Liver (tissue), 10 donors: ENCODE measurements at places on chromosomes 5 and 9. TPM values are rescaled to one million over a fixed set of nuclear protein-coding genes. Genes with fewer than 3 reads are reported as not detected.

GPR150 gene
- total RNA-seq = 0.08 TPM

ACER2 gene
- total RNA-seq = 2.0 TPM

SPOCK1 gene
- total RNA-seq = 0.17 TPM

CDHR2 gene
- total RNA-seq = 21.8 TPM

- peaks cover 25% of the 10 kb centered on the region for H3K4me1 ChIP-seq
- no peaks in the 10 kb centered on the region for H3K36me3 ChIP-seq
- H3K27ac ChIP-seq = peak within 1 kb of the TSS; percentile 66
- DNase-seq = no peak
- no peak within 1 kb of the TSS for H3K4me3 ChIP-seq
These were observed at the start of gene FUT7 for GRCh38 chr9:137031904-137032640. Gene FUT7, minus strand, starts transcription at chr9:137032088. Its CDS starts 97 bp downstream, at chr9:137031991.

- peaks cover 6% of the 10 kb centered on the region for H3K4me1 ChIP-seq
- DNase-seq = no peak
- no peaks in the 10 kb centered on the region for H3K36me3 ChIP-seq
- H3K27me3 ChIP-seq = no peaks in the 10 kb centered on the region
These were observed 135.1 kb downstream of the SIL1 start for GRCh38 chr5:139062910-139063663.

DNA sequence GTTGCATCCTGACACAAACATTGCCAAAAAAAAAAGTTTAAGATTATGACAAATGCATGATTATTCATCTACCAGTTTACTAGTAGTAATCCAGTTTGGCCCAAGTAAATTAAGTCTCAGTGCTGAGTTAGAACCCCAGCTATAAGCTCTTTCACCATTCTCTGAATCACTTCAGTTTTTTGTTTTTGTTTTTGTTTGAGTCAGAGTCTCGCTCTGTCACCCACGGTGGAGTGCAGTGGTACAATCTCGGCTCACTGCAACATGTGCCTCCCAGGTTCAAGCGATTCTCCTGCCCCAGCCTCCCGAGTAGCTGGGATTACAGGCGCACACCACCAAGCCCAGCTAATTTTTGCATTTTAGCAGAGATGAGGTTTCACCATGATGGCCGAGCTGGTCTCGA lies 1.5 kb upstream of the PCYOX1L start:
- H3K27ac ChIP-seq = no peak overlapping the region
- DNase-seq = no peak
- H3K36me3 ChIP-seq = no peaks in the 10 kb centered on the region
- H3K27me3 ChIP-seq = no peaks in the 10 kb centered on the region

DNA sequence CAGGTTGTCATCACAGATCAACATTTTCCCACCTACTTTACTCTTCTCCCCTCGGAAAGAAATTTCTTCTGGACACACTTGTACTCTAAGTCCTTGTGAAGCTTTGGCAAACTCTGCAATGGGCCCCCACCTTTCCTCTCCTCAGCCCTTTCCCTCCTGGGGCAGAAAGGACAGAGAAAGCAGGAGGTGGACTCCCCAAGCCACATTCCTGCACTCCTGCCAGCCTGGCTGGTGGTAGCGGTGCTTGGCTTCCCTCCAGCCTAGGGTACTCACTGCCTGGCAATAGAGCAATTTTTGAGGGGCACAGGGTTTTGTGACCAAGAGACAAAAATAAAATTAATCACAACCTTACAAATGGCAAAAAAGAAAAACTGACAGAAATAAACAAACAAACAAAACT lies 451.4 kb downstream of the ZSWIM6 start:
- no peak for DNase-seq
- H3K4me3 ChIP-seq = no peak overlapping the region
- no peaks in the 10 kb centered on the region for H3K36me3 ChIP-seq
- no peak overlapping the region for H3K27ac ChIP-seq
- H3K27me3 ChIP-seq = no peaks in the 10 kb centered on the region
- peaks cover 4% of the 10 kb centered on the region for H3K4me1 ChIP-seq

GRCh38 chr5:62317810-62318209 lies 11.8 kb downstream of the KIF2A start:
- no peak for DNase-seq
- no peaks in the 10 kb centered on the region for H3K4me1 ChIP-seq
- no peak overlapping the region for H3K4me3 ChIP-seq
- H3K27me3 ChIP-seq = no peaks in the 10 kb centered on the region
- H3K36me3 ChIP-seq = no peaks in the 10 kb centered on the region
- H3K27ac ChIP-seq = no peak overlapping the region

DNA sequence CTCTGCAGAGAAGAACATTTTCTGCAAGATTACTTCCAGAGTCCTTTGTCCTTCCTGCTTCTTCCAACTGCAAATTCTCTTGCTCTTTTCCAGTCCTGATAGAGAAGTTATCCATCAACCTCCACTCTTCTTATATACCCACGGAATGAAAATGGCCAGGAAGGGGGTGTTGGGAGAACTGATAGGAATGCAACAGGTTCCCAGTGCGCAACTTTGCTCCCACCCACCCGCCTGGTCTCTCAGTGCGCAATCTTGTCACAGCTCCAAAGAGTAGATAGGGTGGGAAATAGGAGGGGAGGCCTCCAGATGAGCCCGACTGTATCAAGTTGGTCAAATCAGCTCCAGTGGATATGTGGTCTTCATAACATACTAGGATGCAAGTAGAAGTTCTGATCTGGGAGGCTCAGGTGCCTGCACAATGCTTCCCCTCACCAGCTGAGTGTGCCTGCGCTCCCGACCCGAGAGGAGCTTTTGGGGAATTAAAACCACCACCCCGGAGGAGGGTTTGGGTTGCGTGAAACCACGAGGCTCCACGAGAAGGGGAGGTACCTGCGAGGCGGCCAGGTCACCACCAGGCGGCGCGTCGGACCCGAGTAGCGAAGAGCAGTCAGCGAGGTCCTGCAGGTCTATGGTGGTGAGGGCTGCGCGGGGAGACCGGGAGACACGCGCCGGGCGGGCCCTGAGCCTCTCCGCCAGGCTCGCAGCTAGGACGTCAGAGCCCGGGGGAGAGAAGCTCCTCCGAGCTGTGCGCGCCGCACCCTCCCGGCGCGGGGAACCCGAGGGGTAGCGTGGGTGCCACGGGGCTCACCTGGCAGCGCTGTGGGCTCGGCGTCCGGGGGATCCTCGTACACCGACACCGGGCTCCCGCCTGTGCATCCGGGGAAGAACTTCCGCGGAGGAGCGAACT lies 835 bp downstream of the MCIDAS start:
- no peak overlapping the region for H3K4me3 ChIP-seq
- no peaks in the 10 kb centered on the region for H3K36me3 ChIP-seq
- DNase-seq = peak; percentile 56
- H3K27ac ChIP-seq = no peak overlapping the region
- peaks cover 9% of the 10 kb centered on the region for H3K4me1 ChIP-seq

DNA sequence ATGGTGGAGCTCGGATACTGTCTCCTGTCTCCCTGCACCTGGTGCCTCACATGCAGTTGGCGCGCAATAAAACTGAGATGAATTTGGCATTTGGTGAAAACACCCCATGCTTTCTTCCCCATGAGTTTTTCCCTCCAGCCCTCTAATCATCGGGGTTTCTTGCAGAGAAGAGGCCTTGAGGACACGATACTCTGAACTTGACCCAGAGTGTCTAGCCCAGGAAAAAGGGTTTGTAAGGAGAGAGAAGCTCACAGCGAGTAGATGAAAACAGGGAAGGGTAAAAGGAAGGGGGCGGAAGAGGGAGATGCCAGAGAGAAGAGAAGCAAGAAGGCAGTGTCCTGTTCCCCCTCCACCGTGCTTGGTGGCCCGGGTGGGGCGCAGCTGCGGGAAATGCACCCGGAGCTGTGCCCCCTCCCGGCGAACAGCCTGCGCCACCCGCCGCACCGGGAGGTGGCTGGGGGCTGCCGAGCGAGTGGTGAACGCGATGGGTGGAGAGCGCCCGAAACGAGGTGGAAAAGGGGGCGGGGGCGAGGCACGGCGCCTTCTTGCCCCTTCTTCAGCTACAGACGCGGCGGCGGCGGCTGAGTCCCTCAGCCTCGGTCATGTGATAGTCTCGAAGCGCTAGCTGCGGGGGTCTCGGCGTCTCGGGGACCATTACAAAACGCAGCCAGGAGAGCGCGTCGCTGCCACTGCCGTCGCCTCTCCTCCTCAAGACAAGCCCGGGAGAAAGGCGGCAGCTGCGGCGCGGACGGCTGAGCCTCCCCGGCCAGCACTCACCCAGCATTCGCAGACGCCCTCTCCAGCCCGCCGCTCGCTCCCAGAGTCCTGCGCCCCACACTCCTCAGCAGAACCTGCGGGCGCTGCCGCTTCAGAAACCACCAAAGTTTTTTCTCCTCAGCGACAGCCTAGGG lies 1.1 kb upstream of the FOXB2 start:
- H3K27ac ChIP-seq = no peak overlapping the region
- peaks cover 30% of the 10 kb centered on the region for H3K27me3 ChIP-seq
- H3K36me3 ChIP-seq = no peaks in the 10 kb centered on the region
- DNase-seq = no peak
- H3K4me1 ChIP-seq = peaks cover 53% of the 10 kb centered on the region

DNA sequence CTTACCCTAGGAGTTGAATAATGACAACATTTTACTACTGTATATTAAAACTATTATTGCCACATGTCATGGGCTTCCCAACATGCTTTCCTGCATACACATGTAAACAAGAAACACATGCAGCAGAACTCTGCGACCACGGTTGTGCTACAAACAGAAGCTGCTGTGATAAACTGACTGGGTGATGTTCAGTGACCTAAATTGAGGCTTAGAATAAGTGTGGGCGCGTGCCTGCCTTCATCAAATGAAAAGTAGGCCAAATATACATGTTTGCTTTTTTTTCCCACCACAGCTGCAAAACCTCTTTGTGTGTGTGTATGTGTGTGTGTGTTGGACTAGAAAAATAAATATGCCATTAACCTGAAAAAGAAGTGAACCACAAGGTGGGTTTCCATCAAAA lies 1202.1 kb downstream of the PTPRD start:
- H3K4me1 ChIP-seq = no peaks in the 10 kb centered on the region
- H3K27me3 ChIP-seq = no peaks in the 10 kb centered on the region
- H3K4me3 ChIP-seq = no peak overlapping the region
- no peaks in the 10 kb centered on the region for H3K36me3 ChIP-seq
- no peak overlapping the region for H3K27ac ChIP-seq

GRCh38 chr5:150181027-150181426 lies 8.8 kb upstream of the SLC6A7 start:
- no peak for DNase-seq
- peaks cover 9% of the 10 kb centered on the region for H3K4me1 ChIP-seq
- H3K27ac ChIP-seq = peak overlapping the region; percentile 59

DNA sequence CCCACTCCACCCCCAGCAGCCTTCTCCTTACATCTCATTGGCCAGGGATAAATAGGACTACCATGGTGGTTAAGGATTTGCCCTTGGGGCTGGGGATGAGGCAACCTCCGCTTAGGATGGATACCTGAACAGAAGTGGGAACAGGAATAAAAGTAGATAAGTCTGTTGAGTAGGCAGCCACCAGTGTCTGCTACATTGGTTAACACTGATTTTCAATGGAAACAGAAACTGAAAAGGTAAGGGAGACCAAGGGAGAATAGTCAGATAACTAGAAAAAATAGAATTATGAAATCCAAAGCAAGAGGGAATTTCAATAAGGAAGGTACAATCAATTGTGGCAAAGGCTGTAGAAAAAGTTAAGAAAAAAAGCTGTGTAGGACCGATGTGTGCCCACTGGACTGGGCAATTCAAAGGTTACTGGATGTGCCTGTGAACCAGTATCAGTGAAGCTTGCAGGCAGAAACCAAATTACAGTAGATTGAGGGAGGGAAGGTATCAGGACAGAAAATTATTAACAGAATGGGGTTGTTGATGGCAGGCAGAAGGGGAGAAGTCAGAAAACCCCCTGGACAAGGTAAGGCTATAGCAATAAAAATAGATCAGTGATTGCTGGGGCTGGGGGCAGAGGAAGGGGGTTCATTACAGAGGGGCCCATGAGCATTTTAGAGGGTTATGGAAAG lies 48.7 kb downstream of the DNAJC21 start:
- DNase-seq = no peak
- H3K36me3 ChIP-seq = no peaks in the 10 kb centered on the region
- no peak overlapping the region for H3K4me3 ChIP-seq
- H3K4me1 ChIP-seq = no peaks in the 10 kb centered on the region
- no peaks in the 10 kb centered on the region for H3K27me3 ChIP-seq
- H3K27ac ChIP-seq = no peak overlapping the region

DNA sequence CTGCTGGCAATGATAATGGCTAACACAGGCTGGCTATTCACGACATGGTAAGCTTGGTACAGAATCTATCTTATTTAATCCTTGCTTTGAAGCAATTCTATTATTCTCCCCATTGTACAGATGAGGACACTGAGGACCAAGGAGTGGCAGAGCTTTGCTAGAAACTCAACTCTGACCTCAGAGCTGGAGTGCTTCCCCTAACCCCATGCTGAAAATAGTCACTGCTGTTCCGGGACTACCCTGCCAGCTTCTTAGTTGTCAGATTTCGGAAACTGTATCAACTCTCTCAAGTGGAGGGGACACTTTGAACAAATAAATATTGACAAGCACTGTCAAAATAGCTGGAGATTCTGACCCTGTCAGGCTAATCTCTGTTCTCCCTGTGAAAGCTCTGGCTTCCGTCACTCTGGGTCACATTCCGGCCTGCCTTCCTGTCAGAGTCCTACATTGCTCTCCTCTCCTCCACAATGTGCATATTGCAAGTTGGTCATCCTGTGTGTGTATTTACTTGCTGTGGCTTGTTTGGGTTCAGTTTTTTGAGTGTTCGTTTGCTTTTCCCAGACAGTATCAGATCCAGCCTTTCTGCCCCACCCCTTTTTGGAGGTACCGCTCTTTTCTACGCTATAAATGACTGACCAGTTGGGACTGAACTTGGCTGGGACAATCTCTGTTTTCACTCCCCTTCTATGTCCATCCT lies 134.3 kb upstream of the MAP1B start:
- H3K27ac ChIP-seq = no peak overlapping the region
- peak; percentile 44 for DNase-seq
- H3K27me3 ChIP-seq = no peaks in the 10 kb centered on the region
- H3K4me3 ChIP-seq = no peak overlapping the region
- no peaks in the 10 kb centered on the region for H3K4me1 ChIP-seq

GRCh38 chr5:153617190-153617589 lies 126.7 kb downstream of the GRIA1 start:
- H3K4me1 ChIP-seq = no peaks in the 10 kb centered on the region
- H3K36me3 ChIP-seq = no peaks in the 10 kb centered on the region
- H3K27ac ChIP-seq = no peak overlapping the region
- H3K4me3 ChIP-seq = no peak overlapping the region
- H3K27me3 ChIP-seq = no peaks in the 10 kb centered on the region
- DNase-seq = no peak

GRCh38 chr9:29449306-29449705 lies 1876.0 kb upstream of the C9orf72 start:
- no peak overlapping the region for H3K4me3 ChIP-seq
- H3K27me3 ChIP-seq = no peaks in the 10 kb centered on the region
- H3K27ac ChIP-seq = no peak overlapping the region

DNA sequence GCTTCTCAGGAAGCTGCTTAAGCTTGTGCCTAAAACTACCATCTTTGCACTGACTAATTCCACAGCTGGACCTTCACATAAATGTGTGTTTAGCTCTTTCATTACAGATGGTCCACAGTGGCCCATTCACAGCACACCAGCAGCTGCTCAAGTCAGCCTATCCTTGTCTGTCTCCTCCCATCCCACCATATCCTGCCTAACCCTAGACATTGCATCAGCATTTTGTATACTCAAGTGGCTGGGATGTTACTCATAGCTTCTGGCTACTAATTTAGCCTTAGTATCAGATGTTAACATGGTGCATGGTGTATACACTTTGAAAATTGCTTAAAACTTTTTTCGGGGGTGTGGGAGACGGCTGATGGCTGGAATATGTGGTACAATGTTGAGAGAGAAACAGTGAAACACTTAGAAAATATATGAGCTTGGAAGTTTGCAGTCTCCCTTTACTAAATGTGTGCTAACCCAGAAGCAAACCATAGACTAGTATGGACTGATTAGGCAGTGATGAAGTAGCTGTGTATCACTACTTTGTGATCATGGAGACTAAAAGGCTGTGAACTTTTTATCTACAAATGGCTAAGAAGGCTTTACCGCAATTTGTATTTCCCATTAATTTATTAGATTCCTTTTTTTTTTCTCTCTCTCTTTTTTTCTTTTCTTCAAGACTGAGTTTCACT lies 83.1 kb downstream of the JMY start:
- H3K27ac ChIP-seq = no peak overlapping the region
- no peak for DNase-seq
- H3K4me1 ChIP-seq = no peaks in the 10 kb centered on the region
